ENCODE measurements at places on chromosomes 5 and 9. TPM values are rescaled to one million over a fixed set of nuclear protein-coding genes. Genes with fewer than 3 reads are reported as not detected.

Gene CATSPER3
- total RNA-seq: 0.85 TPM

Gene TLX3
- total RNA-seq: not detected

Gene DNAH5
- total RNA-seq: 9.8 TPM

Gene LCN10
- 0.32 TPM for total RNA-seq

Gene MPDZ
- 31.0 TPM for total RNA-seq

Gene ORM1
- 87.0 TPM for total RNA-seq

Gene CRHBP
- not detected for total RNA-seq

Gene PHF24
- 0.44 TPM for total RNA-seq

Gene PAIP1
- total RNA-seq: 78.2 TPM

Gene SERF1B
- 12.6 TPM for total RNA-seq

Gene TNPO1
- total RNA-seq: 98.5 TPM

Gene DNLZ
- total RNA-seq: 17.5 TPM

Gene NRG2
- total RNA-seq: 0.85 TPM

Gene PCDHA12
- 7.4 TPM for total RNA-seq

Gene GAS1
- total RNA-seq: 18.5 TPM
